DMS 273 treated with DMSO at 0.1 percent for 48 hours (cell line): ENCODE measurements at places on chromosomes 2 and 18.

- no peak for DNase-seq
These were observed 23.0 kb upstream of the RHOB start for GRCh38 chr2:20423847-20424246.

DNA sequence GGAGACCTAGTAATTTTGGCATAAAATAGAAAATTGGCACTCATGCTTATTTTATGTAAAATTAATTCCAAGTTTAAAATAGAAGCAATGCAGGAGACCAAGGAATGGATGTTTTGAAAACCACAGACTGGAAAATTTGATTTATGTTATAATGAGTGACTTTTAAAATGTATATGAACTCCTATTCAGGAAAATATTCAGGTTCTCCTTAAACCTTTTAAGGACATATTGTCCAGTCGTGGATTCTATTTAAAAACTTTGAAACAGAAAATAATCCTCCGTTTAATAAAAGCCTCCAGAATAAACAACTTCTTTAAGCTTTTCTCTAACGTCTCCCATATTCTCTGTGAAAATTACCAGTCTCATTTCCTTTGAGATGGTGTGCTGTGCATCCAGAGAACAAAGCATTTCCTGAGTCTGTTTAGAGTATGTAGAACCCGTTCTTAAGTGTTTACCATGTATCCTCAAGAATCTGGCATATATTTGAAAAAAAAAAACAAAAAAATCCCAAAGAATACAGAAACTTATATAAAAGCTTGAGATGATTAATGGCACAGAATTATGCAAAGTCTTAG lies 8.6 kb upstream of the YES1 start:
- DNase-seq = no peak

DNA sequence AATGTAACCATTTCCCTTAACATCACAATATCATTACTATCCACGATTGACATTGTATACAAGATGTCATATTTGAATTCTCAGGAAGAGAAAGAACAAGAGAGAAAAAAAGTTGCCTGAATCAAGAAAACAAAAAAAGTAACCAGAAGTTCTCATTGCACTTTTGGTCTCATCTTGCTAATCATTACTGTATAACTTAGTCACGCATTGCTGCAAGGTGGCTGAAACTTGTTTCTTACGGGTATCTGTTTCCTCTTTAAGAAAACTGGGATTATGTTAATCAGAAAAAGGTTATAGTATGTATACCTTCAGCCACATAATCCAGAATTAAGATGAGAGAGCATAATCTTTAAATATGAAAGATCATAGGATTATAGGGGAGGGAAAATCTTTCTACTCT lies 639.7 kb upstream of the SYT4 start:
- DNase-seq = no peak

DNA sequence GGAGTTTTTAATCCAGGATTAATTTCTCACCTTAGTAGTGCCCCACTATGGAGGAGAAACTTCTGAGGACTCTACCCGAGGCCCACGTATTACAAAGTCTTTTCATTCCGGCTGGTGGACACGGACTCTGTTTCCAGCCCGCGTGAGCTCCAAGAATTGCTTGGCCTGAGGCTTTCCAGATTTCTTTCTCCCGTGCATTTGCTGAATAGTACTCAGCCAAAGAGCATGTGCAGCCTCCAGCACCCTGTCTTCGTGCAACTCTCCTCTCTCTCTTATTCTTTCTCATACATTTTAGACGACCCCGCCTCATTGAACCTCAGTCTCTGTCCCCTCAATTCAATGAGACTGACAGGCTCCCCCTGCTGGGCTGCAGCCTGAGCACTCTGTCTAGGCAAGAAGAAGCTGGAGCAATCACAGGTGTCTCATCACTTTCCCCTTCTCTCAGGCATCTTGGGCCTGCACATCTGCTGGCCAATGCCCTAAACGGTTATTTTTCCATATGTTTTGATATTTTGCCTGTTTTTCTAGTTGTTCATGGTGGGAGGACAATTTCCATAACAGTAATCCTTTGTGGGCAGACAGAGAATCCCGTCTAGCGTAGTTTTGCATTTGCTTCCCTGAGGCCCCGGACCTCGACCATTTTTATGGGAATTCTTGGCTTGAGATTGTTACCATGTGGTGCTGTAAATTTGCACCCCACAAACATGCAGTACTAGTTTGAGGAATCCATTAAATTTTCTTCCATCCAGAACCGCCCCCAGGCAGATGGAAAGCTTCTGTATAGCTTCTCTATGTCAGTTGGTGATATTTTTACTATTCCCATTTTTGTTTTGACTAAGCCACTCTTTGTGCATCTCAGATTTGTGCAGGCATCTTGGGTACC lies 50.1 kb upstream of the LPIN2 start:
- no peak for DNase-seq

GRCh38 chr18:43013486-43013885 lies 102.0 kb downstream of the RIT2 start:
- no peak for DNase-seq
